ENCODE measurements at places on chromosomes 4 and X. TPM values are rescaled to one million over a fixed set of nuclear protein-coding genes. Genes with fewer than 3 reads are reported as not detected.
A peak's percentile ranks its signal among the peaks of the same experiment; 100 is the strongest.

DNA sequence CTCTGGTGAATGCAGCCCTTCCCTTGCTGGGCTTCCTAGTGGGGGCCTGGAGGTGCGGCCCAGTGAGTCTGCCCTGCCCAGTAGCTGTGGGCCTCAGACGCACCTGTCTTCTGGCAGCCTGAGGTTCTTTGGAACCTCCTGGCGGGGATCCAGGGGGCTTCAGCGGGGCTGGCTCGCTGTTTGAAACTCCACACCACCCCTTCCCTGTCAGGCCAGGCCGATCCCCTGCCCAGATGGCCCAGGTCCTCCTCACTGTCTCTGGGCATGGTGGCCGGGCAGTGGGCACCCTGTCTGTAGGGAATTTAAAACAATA is 10.7 kb upstream of the NKX1-1 start:
- peaks cover 97% of the 10 kb centered on the region for H3K27me3 ChIP-seq
- no peaks in the 10 kb centered on the region for H3K4me1 ChIP-seq
- H3K27ac ChIP-seq = no peak overlapping the region
- H3K36me3 ChIP-seq = no peaks in the 10 kb centered on the region
- DNase-seq = peak; percentile 22

DNA sequence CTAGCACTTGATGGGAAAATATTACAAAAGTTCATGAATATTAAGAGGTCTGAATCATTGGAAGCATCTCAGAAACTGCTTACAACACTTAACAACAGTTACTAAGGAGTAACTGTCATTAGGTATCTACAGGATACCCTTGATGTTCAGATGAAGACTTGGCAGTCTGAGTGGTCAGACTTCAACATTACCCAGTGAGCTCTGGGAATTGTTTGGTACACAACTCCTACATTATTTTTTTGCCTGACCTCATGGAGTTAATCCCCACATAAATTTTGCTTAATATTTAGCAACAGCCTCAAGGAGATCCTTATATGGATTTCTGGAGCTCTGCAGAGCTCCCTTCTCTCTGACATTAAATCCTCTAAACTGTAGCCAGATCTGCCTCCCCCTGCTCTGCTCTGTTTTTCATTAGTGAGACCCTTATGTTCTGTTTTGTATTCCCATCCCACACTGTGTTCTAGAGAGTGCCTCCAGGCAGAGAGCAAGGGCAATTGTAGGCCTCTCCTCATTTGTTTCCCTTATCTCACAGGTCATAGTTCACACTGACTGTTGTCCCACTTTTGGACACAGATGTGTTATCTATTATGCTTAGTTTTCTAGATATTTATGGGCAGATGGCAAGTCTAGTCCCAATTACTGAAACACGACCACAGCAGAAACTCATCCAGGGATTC is 368.8 kb downstream of the GASK1B start:
- H3K36me3 ChIP-seq = no peaks in the 10 kb centered on the region
- H3K27ac ChIP-seq = no peak overlapping the region
- DNase-seq = no peak
- no peaks in the 10 kb centered on the region for H3K27me3 ChIP-seq
- H3K4me1 ChIP-seq = no peaks in the 10 kb centered on the region
- H3K4me3 ChIP-seq = no peak overlapping the region

INTS12 gene
- 35.7 TPM for total RNA-seq

HS3ST1 gene
- total RNA-seq = 4.2 TPM

STATH gene
- total RNA-seq = not detected

DNA sequence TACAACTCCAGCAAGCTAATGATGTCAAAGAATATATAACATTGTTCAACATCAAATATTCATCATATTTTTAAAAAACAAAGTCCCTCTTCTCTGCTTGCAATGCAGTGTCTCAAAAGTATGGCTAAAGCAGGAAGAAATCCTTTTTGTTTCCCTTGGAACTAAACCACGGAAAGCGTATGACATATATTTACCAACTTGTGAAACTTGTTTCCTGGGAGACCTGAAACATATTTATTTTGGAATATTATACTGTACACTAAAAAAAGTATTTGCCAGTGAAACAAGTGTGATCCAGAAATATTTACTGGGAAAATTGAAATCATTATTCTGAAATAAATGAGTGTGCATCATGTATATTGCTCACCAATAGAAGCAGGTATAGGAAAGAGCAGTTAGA is 156.0 kb upstream of the ANKRD50 start:
- H3K4me1 ChIP-seq = no peaks in the 10 kb centered on the region
- no peak for DNase-seq
- H3K4me3 ChIP-seq = no peak overlapping the region
- no peak overlapping the region for H3K27ac ChIP-seq

MEPE gene
- not detected for total RNA-seq

- no peak for DNase-seq
- H3K4me3 ChIP-seq = no peak overlapping the region
- H3K27ac ChIP-seq = peak overlapping the region; percentile 25
- no peaks in the 10 kb centered on the region for H3K27me3 ChIP-seq
- no peaks in the 10 kb centered on the region for H3K36me3 ChIP-seq
These were observed 33.4 kb downstream of the SEPTIN11 start for GRCh38 chr4:76982638-76983584.

EGFL6 gene
- total RNA-seq = not detected

DNA sequence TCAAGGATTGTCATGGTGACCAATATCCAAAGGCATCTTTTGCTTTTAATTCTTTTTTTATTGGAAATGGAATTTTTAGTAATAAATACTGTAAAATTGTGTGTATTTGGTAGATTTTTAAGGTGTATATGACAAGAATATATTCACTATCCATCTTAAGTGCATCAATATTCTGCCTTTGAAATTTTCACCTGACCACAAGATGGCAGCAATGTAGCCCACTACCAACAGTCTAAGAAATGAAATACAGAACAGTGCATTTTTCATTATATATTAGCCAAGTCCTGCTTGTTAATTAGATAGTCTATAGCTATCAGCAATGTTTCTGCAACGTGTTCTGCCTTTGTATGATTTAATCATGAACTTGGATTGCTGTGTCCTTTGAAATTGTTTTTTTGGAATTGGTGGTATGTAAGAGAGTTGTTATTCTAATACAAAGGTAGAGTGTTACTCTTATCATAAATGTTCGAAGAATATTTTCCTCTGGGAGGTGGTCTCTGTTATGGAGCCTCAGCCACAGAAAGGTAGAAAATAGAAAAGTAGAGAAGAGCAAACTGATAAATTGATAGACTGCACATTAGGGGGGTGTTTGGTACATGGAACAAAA is 38.2 kb downstream of the HPGDS start:
- no peaks in the 10 kb centered on the region for H3K36me3 ChIP-seq
- H3K4me3 ChIP-seq = no peak overlapping the region
- DNase-seq = peak; percentile 69
- no peaks in the 10 kb centered on the region for H3K4me1 ChIP-seq
- no peaks in the 10 kb centered on the region for H3K27me3 ChIP-seq

- H3K27ac ChIP-seq = no peak overlapping the region
These were observed 61.3 kb upstream of the CASK start for GRCh38 chrX:41984628-41985027.

TLR6 gene
- not detected for total RNA-seq

- H3K36me3 ChIP-seq = no peaks in the 10 kb centered on the region
- no peak for DNase-seq
- no peaks in the 10 kb centered on the region for H3K4me1 ChIP-seq
- H3K27me3 ChIP-seq = no peaks in the 10 kb centered on the region
- no peak overlapping the region for H3K4me3 ChIP-seq
These were observed 2.6 kb downstream of the FAAH2 start for GRCh38 chrX:57289089-57289488.

CT45A2 gene
- total RNA-seq = not detected

OPHN1 gene
- total RNA-seq = 4.5 TPM

GRCh38 chrX:142637206-142637605 is 388.5 kb upstream of the SPANXN4 start:
- no peak overlapping the region for H3K27ac ChIP-seq
- H3K36me3 ChIP-seq = no peaks in the 10 kb centered on the region
- DNase-seq = no peak
- no peaks in the 10 kb centered on the region for H3K27me3 ChIP-seq

SASH3 gene
- total RNA-seq = 10.7 TPM

GRCh38 chr4:98092833-98093439 is 50.3 kb downstream of the STPG2 start:
- H3K36me3 ChIP-seq = no peaks in the 10 kb centered on the region
- H3K27me3 ChIP-seq = no peaks in the 10 kb centered on the region
- no peak for DNase-seq
- H3K27ac ChIP-seq = no peak overlapping the region
- no peak overlapping the region for H3K4me3 ChIP-seq

CTAG2 gene
- not detected for total RNA-seq
